Activated CD4-positive, alpha-beta T cell treated with anti-CD3 and anti-CD28 coated beads, Interleukin-10, Interleukin-2, amounts not matched to agents 100 ng/mL and 50 ng/mL, durations not matched to agents 16 hours and 8 hours (primary cell): ENCODE measurements at places on chromosomes 11 and 22.
A peak's percentile ranks its signal among the peaks of the same experiment; 100 is the strongest.

DNA sequence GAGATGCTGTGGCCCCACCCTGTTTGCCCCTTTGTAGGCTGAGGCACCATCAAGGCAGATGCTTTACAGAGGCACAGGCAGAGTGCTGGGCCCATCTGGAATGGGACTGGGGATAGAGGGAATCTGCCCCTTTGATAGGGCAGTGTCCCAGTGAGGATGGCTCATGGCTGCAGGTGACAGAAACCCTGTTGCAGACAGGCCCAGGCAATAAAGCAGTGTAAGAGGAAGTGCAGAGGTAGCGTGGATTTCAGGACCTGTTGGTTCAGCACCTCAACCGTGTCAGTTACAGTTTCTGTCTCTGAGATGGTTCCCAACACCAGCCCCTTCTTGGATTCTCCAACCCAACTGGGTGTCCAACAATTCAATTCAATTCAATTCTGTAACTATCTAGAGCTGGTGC, 25.1 kb downstream of the PRDM11 start:
- no peak for DNase-seq

DNA sequence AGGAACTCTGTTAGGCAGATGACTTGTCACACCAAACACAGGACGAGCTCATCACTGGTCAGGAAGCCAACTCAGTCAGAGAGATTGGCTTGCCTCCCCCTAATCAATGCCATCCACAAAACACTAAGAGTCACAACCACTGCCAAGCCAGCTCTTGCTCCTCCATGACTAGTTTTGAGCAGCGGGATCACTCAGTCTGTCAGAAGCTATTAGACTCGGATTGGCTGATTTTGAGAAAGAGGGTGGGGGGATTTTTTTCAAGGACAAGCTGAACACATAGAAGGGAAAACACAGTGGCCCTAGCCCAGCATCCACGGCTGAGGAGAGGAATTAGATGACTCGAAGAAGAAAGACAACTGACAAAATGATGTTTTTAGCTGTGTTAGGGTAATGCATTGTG, 55.9 kb downstream of the SEZ6L start:
- DNase-seq: no peak

DNA sequence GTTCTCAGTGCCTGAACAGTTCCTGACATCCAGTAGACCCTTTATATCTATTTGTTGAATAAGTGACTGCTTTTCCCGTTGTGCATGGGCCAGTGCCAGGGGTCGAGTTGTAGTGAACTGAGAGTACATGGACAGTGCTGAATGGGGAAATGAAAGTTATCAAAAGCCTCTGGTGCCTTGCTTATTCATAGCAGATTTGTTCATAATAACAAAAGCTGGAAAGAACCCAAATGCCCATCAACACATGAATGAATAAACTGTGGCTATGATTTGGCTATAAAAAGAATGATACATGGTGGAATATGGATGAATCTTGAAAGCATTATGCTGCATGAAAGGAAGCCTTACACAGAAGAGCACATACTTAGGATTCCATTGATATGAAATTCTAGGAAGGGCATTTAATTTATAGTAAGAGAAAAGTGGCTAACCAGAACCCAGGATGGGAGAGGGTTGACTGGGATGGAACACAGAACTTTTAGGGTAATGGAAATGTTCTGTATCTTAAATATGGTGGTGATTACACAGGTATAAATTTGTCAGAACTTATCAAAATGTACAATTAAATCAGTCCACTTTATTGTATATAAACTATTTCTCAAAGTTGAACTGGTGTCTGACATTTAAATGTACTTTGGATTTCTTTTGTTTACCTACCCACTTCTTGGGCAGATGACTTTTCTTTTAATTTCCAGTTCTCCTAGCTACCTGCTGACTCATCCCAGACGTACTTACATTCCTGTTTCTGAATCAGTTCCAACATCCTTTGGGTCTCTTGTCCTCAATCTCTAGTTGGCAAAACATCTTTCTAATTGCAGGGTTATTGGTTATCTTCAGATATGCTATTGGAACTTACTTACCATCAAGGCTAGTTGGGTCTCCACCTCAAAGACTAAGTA, 42.8 kb downstream of the PACS1 start:
- no peak for DNase-seq

- DNase-seq: no peak
Observed at GRCh38 chr22:45237065-45237990, 3.4 kb downstream of the KIAA0930 start.

- no peak for DNase-seq
Observed at GRCh38 chr11:27857014-27857413, 156.8 kb upstream of the BDNF start.

- no peak for DNase-seq
Observed at GRCh38 chr11:117888139-117888566, 11.7 kb upstream of the FXYD6 start.

GRCh38 chr22:30261134-30261533, 5.5 kb downstream of the OSM start:
- DNase-seq: no peak

DNA sequence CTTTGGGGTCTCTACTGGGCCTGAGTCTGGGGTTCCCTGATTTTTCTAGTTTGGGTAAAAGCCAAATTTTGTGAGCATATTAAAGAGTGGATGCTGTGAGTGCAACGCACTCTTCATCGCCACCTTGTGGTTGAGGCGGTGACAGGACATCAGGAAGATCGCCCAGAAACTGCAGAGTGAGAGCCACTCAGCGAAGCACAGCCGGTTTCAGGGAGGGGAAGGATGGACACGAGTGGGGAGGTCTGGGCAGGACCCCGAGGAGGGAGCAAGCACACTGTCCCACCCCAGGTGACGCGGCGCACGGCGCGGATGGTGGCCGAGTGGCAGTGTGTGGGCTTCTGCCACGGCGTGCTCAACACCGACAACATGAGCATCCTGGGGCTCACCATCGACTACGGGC, 9.1 kb downstream of the SELENOO start:
- DNase-seq: peak; percentile 69

DNA sequence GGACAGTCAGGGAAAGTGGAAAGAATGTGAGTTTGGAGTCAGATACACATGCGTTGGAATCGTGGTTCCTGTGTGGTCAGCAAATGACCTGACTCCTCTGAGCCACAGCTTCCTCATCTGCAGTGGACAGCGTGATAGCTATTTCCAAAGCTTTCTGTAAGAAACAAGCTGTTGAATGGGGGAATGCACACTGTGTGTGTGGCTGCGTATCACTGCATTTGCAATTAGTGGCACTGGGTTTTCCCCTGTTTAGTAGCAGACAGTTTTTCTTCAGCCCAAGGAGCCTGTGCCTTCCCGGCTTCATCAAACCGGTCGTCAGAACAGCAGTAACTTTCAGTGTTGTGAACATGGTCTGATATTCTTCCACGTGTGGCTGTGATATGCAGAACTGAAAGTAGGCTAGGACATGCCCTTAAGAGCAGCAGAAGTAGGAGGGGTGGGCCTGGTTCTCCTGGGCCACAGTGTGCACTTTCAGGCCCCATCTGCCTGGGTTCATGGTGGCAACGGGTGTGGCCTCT, 121.5 kb downstream of the RRAS2 start:
- DNase-seq: no peak

DNA sequence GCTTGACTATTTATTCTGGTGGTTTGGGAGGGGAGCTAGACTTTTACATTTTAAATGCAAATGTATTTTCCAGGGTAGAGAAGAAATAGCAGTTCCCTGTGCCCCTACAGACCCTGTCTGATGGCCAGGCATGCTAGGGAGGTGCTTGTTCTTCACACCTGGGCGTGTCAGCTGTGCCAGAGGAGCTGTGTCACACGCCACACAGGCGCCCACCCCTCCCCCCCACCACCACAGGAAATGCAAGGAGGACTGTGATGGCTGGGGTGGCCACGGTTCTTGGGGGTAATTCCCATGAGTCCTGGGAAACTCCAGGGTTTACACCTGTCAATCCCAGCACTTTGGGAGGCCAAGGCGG, 82.2 kb downstream of the FLI1 start:
- peak; percentile 31 for DNase-seq

DNA sequence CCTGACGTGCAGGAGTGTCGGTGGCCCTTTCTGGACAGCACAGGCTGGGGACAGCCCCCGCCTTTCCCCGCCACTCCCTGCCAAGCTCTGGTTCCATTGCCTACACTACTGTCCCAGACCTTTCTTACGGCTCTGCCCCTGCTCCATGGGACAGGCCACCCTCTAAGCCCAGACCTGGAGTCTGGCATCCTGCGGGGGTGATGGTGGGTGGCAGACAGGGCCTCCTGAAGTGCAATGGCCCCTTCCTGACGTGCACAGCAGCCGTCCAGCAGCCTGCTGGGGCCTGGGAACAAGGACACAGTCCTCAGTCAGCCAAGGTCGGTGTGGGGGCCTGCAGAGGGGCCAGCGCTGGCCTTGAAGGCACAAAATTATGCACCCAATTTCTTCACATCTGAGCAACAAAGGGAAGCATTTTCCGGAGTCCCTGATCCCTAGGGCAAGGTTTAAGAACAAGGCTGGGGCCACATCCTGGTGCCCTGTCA, 79.7 kb upstream of the KCNQ1OT1 start:
- DNase-seq: no peak

DNA sequence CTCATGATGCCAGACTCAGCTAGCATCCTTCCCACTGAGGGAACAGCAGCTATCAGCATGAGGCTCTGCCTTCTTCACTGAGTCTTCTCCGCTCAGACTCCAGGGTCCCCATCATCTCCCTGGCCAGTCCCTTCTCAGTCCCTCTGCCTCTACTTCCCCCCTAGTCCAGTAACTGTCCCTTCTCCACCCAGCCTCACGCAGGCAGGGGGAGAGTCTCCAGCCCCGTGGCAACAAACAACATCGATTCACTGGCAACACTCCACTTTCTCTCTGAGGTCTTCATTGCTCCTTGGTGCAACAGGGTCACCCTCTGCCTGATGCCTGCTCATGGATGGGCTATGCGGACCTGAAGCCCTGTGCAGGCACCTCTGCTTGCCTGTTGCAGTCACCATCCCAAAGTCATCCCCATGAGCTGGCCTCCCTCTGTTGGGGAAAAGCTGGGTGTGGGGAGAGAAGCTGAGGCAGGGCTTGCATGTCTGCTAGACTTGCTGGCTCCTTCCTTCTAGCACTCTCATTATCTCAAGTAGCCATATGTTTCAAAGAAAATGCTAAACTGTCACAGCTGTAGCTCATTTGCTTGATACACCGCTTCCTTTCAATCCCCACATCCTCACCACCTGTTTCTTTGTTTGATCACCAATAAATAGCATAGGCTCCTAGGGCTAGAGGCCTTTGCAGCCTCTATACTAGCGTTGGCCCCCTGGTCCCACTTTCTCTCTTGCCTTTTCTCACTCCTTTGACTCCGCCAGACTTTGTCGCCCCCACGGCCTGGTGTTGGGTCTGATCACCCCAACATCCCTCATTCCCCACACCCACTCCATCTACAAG, 4.3 kb upstream of the BCR start:
- DNase-seq: no peak
